GM13976 (cell line): ENCODE measurements at places on chromosomes 2 and 18.

GRCh38 chr2:64859312-64860212, 129.6 kb upstream of the SLC1A4 start:
- peak; percentile 89 for DNase-seq

DNA sequence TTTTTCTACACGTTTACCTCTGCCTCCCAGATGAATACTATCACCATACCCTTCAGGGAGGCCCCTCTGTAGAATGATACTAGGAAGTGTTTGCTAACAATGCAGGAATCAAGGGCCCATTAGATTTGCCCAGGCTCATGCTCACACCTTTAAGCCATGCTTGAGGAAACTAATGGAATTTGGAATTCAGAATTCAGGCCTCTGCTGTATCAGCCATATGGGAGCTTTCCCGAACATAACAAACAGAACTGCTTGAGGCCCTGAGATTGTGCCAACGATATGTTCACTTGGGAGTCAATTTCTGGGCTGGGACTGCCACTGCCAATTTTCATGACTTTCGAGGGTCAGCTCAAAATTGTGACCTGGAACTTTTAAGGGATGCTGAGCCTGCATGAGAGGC, 282.5 kb downstream of the CLIP4 start:
- no peak for DNase-seq

- DNase-seq = no peak
Measured at GRCh38 chr2:230244211-230244610, 18.7 kb downstream of the SP140 start.

DNA sequence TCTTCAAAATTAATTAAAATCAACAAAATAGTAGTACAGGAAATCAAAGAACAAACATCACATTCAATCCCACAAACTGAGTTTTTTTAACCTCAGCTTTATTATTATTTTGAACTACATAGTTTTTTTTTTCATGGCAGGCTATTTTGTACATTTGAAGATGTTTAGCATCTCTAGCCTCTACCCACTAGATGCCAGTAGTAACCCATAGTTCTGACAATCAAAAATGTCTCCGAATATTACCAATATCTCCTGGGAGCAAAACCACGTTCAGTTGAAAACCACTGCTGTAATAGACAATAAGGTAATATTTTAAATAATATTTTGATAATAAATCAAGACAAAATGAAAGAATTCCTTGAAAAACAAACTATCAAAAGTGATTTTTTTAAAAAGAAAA, 702.6 kb upstream of the LRRTM1 start:
- DNase-seq = no peak

GRCh38 chr18:32771169-32771751, 1.6 kb downstream of the KLHL14 start:
- peak; percentile 39 for DNase-seq

DNA sequence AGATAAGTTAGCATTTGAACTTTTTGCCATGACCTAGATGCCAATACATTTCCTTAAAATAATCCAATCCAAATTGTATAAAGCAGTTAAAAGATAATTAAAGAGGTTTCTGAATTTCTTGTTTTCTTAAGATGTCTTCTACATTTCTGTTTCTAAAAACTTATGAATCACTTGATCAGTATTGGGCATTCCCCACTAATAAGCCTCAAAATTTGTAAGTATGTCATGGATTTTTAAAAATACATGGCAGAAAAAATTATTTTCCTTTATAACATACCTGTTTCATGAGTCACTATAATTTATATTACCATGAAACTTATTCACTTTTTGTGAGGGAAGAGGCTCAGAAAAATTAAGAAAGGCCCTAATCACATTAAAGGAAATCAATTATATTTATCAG, 90.3 kb upstream of the TFPI start:
- no peak for DNase-seq

DNA sequence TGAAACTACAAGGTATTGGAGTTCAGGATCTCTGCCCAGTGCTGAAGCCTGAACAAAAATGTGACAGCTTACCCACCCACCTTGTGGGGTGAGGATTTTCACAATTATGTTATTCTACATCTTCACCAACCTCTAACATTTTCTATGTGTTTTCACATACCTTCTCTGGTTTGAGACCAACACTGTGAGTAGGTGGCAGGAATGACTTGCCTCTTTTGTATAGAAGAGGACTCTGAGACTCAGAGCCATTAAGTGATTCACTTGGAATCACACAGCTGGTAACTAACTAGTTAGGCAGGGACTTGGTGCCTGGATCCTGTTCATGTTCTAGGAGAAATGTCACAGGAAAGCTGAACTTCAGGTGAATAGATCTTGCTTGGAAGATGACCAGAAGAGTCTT, 14.8 kb upstream of the SRBD1 start:
- DNase-seq = no peak

DNA sequence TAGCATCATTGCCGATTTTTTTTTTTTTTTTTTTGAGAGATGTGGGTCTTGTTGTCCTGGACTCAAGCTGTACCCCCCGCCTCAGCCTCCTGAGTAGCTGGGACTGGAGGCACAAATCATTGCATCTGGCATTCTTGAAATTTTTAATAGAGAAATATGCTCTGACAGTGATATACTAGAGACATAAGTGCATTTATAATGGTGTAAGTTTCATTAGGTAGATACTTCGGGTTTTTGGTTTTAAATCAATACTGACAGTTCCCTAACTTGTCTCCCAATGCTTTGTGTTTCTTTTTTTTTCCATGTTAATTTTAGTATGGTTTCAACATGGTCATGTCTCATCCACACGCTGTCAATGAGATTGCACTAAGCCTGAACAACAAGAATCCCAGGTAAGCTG, 138.7 kb downstream of the PRPF40A start:
- no peak for DNase-seq

- no peak for DNase-seq
Measured at GRCh38 chr2:67448648-67449047, 51.5 kb downstream of the ETAA1 start.

GRCh38 chr2:44330801-44331200, 30.5 kb downstream of the PREPL start:
- no peak for DNase-seq

GRCh38 chr2:110971811-110972210, 148.9 kb upstream of the BCL2L11 start:
- no peak for DNase-seq

DNA sequence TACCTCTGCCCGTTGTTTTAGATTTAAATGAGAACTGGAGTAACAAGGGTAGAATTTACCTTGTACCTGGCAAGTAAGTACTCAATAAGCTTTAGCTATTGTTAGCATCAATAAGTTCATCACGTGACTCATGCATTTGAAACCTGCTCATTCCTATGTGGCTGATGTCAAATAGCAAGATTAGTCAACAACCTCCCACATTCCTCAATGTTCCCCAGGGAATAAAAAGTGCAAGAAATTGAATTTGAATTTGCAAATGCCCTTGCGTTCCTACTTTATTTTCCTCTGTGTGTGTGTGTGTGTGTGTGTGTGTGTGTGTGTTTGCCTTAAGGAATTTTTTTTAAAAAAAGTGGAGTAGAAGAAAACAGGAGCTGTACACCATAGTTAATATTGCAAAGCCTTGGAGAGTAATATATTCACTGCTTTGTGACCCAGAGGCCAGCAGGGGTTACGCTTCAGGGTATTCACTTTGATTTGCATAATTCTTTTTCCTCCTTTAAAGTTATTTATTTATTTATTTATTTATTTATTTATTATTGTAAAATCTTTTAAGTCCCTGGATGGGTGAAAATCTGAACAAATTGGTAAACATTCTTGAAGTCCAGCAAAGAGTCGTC, 43.9 kb upstream of the DNAH7 start:
- no peak for DNase-seq
